ENCODE measurements at places on chromosomes 6 and 20. TPM values are rescaled to one million over a fixed set of nuclear protein-coding genes. Genes with fewer than 3 reads are reported as not detected.

The LIN28B gene
- total RNA-seq = under 0.01 TPM

The COX4I2 gene
- total RNA-seq = not detected

The HDGFL1 gene
- total RNA-seq = not detected

The RNF39 gene
- total RNA-seq = not detected

The FABP7 gene
- not detected for total RNA-seq

The PLCG1 gene
- 87.4 TPM for total RNA-seq

The KHDRBS2 gene
- total RNA-seq = not detected

The CNKSR3 gene
- total RNA-seq = 2.9 TPM

The ZBTB12 gene
- 2.6 TPM for total RNA-seq

The COQ3 gene
- total RNA-seq = 5.5 TPM

The GPX5 gene
- not detected for total RNA-seq

The ULBP1 gene
- total RNA-seq = 0.46 TPM

The TNFRSF21 gene
- 16.0 TPM for total RNA-seq

The LTV1 gene
- total RNA-seq = 25.0 TPM

The MYH7B gene
- not detected for total RNA-seq

The CCN6 gene
- not detected for total RNA-seq

The RAET1E gene
- total RNA-seq = 0.46 TPM

The KLHDC3 gene
- total RNA-seq = 129 TPM

The TRIM15 gene
- total RNA-seq = not detected

The LY86 gene
- not detected for total RNA-seq

The RPL10A gene
- total RNA-seq = 1,588 TPM

The XKR7 gene
- total RNA-seq = not detected

The MOXD1 gene
- total RNA-seq = 0.61 TPM

The MYLK2 gene
- total RNA-seq = 0.32 TPM

The BPI gene
- total RNA-seq = not detected

The LCA5 gene
- total RNA-seq = 5.8 TPM

The SEMG1 gene
- total RNA-seq = not detected

The LGSN gene
- not detected for total RNA-seq

The CRNKL1 gene
- total RNA-seq = 35.9 TPM

The HLA-DPA1 gene
- 0.65 TPM for total RNA-seq

The PRR18 gene
- total RNA-seq = not detected

The OR2H1 gene
- total RNA-seq = not detected

The CST3 gene
- 81.8 TPM for total RNA-seq

The AVP gene
- not detected for total RNA-seq

The RAB44 gene
- not detected for total RNA-seq

The NOP56 gene
- total RNA-seq = 234 TPM

The OVOL2 gene
- not detected for total RNA-seq

The RUNX2 gene
- not detected for total RNA-seq

The KIF3B gene
- total RNA-seq = 23.6 TPM

The LSM2 gene
- total RNA-seq = 57.2 TPM

The EYA4 gene
- 0.61 TPM for total RNA-seq

The SLC32A1 gene
- not detected for total RNA-seq

The TCP11 gene
- total RNA-seq = under 0.01 TPM

The GJA10 gene
- not detected for total RNA-seq

The RSPO3 gene
- 5.8 TPM for total RNA-seq

The CST5 gene
- total RNA-seq = not detected
